ENCODE measurements at places on chromosomes 5 and 9.

DNA sequence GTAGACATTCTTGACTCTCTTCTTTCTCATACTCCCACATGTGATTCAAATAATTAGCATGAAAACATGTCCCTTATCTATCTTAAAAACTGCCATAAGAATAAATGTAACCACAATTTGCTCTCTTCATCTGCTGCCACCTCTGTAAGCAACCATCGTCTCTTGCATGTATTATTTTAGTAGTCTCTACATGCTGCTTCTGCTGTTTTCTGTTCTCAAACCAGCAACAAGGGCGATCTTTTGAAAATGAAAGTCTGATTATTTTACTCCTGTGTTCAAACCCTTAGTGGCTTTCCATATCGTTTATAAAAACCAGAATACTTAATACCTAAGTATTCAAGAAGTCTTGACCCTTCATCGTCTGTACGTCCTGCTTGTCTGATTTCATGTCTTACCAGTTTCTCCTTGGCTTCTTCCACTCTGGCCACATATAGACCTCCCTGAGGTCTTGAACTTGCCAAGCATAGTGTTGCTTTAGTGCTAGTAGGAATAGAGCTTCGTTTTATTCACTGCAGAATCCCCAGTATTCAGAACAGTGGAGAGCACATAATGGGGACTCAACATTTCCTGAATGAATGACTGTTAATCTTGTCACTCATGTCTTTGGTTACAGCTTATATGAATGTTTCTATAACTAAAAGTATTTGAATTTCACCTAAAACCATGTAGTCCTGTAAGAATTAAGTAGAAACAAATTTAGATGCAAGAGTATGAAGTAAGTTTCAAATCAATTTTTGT lies 10.6 kb downstream of the CDC42SE2 start:
- no peak for DNase-seq

GRCh38 chr5:15807871-15808270 lies 307.9 kb downstream of the FBXL7 start:
- no peak for DNase-seq

DNA sequence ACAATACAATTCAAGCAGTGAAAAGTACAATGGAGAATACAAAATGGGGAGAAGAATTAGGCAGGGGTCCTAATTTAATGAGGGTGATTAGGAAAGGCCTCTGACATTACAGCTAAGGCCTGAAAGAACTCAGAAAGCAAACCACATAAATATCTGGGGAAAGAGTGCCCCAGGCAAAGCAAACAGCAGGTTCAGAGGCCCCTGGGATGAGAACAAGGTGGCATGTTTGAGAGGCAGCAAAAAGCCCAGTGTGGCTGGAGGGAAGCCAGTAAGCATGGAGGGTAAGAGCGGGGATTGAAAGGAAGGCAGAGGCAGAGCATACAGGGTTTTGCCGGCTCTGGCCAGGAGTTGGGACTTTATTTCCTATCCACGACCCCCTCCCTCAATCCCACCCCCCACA lies 33.4 kb upstream of the VDAC1 start:
- no peak for DNase-seq

- no peak for DNase-seq
These were observed 122.5 kb downstream of the TRPM3 start for GRCh38 chr9:70998962-70999361.

GRCh38 chr9:3740690-3741419 lies 215.1 kb upstream of the RFX3 start:
- no peak for DNase-seq

GRCh38 chr5:36214436-36214835 lies 27.3 kb downstream of the NADK2 start:
- no peak for DNase-seq

GRCh38 chr9:95801797-95802196 lies 73.7 kb upstream of the ERCC6L2 start:
- DNase-seq: no peak

DNA sequence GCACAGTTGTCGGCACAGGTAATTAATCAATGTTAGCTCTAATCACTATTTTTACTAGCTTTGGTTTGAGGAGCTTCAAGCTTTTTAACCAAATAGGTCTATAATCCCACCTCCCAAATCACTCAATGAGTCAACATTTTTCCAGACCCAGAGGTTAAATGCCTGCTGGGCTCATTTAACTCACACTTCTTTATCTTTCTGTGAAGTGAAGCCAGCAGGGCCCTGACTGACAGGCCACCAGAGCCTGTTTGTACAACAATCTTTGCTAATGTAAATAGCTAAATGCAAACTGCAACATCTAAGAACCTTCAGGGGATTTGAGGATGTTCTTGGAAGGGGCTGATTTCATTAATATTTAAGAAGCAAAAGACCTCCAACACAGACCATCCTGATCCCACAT lies 98.4 kb upstream of the NREP start:
- no peak for DNase-seq

GRCh38 chr5:61617039-61617438 lies 285.0 kb downstream of the ZSWIM6 start:
- no peak for DNase-seq

DNA sequence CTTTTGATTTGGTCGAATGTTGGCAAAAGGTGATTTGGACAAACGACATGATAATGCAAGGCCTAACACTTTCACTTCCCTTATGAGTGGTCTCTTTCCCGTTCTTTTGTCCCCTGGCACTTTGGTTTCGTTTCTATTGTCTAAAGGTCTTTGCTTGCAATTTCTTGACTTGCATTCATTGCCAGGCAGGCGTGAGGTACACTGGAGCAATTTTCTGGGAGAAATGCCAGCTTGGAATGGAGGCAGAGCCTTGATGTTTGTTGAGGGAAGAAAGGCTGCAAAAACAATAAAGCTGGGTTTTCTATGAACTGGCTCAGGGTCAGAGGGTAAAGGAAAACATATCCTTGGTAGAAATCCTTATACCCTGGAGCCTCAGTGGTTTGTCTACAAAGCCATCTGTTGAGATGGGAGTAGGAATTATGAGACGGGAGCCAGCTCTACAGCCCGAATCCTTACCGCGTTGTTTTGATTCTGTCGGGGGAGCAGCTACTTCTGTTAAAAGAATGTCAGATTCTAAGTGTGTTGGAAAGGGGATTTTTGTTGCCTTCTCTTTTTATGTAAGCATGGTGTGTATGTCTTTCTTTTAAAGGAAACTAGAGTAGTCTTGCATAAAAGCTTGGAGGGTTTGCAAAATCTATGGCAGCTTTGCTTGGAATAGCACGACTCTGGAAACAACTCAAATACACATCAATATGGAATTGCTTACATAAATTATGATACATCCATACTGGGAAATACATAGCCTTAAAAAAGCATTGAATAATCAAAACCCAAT lies 158.9 kb downstream of the RMI1 start:
- DNase-seq: no peak

GRCh38 chr9:107982001-107982400 lies 492.4 kb upstream of the KLF4 start:
- DNase-seq: no peak

DNA sequence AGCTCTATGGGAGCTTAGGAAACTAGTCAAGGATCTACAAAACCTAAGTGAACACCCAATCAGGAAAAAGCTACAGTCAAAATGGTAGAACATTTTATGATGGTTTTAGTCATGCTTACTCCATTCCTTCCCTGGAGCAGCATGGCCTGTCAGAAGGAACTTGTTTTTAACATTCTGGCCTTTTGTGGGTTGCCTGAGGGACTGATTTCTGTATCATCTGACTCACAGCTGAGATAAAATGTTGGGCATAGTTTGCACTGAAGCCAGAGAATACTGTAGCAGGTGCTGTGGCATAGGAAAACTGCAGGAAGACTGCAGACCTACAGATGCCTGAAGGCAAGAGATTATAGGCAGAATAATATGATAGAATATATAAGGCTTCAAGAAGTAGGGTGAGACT lies 719.6 kb upstream of the GRAMD2B start:
- DNase-seq: no peak

DNA sequence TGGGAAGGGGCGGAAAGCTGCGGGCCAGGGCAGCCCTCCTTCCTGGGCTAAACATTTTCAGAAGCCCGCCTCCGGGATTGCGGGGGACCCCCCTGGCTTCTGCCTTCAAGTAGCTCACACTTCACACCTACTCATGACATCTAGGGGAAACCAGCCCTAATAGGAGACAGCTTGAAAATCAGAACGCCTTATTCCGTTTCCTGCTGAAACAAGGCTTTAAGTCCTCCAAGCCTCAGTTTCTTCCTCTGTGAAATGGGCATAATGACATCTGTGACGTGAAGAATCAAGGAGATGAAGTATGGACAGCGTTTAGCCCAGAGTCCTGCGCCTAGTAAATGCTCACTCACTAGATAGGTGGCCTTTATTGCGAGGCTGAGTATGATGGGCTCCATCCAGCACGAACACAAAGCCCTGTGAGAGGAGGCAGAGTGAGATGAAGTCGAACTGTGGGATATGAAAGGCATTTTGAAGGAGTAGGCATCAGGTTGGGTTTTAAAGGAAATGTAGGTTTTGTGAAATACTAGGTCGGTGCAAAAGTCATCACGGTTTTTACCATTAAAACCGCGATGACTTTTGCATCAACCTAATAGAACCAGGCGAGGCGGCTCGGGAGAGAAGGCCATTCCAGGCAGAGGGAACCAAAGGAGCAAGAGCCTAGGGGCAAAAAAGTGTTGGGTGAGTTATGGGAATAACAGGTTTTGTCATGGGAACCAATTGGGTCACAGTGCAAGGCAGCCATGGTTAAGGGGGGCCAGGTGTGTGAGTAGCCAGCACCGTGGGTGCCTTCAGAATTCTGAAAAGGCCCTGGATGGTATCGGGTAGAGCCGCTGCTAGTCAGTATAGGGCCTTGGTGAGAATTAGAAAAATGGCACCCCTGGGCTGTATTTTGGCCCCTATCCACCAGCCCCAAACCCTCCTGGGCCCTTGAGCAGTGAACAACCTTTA lies 1.0 kb upstream of the TSC1 start:
- no peak for DNase-seq

DNA sequence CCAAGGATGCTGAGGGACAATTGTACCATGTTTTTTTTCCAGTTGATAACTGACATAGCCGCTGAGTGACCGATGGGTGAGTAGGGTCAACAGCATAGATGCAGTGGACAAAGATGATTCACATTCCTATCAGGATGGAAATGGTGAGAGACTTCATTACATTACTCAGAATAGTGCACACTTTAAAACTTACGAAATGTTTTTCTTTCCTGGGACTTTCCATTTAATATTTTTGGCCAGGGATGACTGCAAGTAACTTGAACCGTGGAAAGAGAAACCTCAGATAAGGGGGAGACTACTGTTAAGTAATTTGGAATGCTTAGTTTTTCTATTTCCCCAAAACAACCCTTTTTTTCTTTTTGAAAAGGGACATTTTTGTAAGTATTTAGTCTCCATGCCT lies 3.0 kb upstream of the TUSC1 start:
- DNase-seq: no peak

All from tibial artery (tissue), 4 donors.